Omental fat pad (tissue), 4 donors: ENCODE measurements at places on chromosomes 5 and 9.
A peak's percentile ranks its signal among the peaks of the same experiment; 100 is the strongest.

GRCh38 chr5:172775326-172776234, 4.6 kb upstream of the DUSP1 start:
- peak; percentile 89 for DNase-seq

- no peak for DNase-seq
These were observed 2.0 kb downstream of the CTNNAL1 start for GRCh38 chr9:109011231-109011671.

DNA sequence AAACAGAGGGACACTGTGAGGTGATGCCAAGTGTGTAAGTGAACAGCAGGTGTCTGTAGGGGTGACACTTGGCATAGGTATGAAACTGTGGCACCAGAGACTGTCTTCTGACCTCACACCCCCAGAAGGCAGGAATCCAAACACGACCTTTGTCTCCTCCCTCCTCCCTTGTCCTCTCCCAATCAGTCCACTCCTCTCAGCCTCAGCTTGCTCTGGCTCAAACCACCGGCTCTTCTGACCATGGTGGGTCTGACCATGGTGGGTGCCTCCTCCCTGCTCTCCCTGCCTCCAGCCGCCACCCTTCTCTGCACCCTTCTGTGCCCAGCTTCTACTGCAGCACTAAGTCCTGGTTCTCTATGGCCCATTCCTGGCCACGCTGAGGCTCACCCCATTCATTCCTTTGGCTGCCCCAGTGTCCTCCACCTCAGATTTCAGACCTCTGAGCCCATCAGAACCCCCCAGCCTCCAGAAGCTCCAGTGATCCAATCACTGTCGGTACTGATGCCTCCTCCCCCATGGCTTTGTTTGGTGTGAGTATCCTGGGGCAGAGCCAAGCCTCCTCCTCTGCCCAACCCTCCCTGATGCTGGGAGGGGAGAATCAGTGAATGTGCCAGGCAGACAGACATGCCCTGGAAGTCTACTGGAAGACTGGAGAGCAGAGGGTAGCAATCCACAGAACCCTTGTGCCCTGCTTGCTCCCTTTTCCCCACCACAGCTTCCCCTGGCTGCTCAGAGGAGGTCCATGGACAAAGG, 1.7 kb upstream of the ARID3C start:
- no peak for DNase-seq

- no peak for DNase-seq
These were observed 5.4 kb downstream of the ELL2 start for GRCh38 chr5:95956021-95956899.

- DNase-seq, result no peak
These were observed 803.7 kb downstream of the TLE4 start for GRCh38 chr9:80375477-80375876.
